ENCODE measurements at places on chromosomes 2 and 18.

GRCh38 chr2:37526323-37526722, 145.1 kb downstream of the CDC42EP3 start:
- no peak for DNase-seq

- no peak for DNase-seq
Observed at GRCh38 chr2:128613351-128613750, 294.7 kb upstream of the HS6ST1 start.

- no peak for DNase-seq
Observed at GRCh38 chr2:23607925-23608324, 222.9 kb downstream of the KLHL29 start.

- DNase-seq: peak; percentile 26
Observed at GRCh38 chr2:12502759-12503158, 214.0 kb upstream of the TRIB2 start.

- no peak for DNase-seq
Observed at GRCh38 chr18:79615091-79615490, 64.5 kb upstream of the CTDP1 start.

GRCh38 chr18:22469061-22469734, 51.5 kb upstream of the CTAGE1 start:
- DNase-seq: no peak

GRCh38 chr2:219459460-219460311, 25.0 kb downstream of the SPEG start:
- DNase-seq: no peak

DNA sequence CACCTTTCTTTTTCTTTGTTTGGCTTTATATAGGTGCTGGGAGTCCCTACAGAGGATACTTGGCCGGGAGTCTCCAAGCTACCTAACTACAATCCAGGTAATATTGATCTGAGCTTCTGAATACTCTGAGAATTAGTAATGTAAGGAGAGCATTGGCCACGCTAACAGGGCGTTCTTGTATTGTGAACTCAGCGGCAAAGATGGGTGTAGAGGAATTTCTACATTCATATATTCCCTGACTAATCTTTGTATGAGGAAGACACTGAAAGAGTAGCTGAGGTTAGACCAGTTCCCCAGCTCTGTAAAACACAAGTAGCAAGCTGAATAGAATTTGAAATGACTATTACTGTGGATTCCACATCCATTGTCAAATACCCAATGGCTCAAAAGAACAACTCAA, 48.5 kb downstream of the CDK15 start:
- no peak for DNase-seq

DNA sequence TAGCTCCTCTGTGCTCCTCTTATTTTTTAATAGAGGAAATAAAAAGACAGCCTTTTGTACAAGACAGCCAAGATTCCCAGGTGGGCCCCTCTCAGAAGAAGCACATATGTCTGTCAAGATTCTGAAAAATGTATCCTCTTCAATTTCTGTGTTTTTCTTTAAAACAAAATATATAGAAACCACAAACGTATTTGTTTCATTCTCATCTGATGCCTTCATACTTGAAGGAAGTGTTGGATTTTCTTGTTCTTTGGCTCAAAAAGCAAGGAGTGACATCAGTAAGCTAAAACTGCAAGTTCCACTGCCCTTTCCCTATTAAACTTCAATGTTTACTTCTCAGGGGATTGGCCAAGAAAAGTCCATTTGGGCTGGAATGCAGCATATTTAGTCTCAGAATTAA, 193.8 kb upstream of the OSR1 start:
- DNase-seq: no peak

DNA sequence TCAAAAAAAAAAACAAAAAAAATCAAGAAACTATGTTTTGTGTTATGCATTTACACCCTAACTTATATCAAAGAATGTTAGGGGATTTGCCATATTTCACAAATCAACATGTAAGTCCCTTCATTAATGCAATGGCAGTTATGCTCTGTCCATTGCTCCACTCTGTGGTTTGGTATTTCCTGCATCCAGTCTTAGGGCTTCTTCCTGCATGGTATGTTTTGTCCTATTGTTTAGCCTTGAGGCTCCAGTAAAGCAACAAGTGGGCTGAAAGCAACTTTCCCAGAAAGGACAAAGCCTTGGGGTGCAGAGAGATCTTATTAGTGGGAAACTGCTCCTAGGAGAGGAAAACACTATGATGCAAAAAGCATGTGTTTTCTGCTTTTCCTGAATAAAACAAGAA, 474.1 kb downstream of the IRS1 start:
- DNase-seq: peak; percentile 35

DNA sequence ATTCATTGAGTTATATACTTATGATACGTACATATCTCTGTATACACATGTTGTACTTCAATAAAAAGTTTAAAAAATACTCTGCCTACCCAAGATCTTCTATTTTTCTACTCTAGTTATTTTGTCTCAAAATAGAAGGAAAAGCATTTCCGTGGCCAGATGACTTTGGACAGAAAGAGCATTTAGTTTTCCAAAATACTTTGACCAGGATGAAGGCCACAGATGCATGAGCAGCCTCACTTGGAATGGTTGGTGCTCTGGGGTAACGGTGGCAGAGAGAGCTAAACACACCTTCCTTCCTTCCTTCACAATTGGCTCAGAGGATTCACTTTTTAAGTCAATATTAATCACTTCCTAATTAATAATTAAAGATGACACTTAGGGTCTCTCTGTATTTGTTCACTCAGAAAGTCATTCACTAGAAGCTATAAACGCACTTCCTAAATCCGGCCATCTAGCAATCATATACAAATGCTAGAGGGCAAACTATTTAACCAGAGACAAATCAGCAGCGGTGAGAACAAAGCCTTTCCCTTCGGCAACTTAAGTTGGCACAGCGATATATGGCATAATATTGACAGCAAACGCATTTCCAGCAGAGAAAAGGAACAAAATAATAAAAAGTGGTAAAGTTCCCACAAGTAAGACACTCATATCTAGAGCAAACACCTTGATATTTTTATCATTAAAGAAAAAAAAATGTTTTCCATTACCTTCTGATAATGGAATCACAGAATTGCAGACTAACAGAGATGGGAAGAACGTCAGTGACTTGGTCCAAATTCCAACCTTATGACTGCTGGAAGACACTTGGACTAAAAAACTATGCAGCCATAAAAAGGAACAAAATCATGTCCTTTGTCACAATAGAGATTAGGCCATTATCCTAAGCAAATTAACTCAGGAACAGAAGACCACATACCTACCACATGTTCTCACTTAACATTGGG, 55.9 kb upstream of the NARS1 start:
- no peak for DNase-seq

DNA sequence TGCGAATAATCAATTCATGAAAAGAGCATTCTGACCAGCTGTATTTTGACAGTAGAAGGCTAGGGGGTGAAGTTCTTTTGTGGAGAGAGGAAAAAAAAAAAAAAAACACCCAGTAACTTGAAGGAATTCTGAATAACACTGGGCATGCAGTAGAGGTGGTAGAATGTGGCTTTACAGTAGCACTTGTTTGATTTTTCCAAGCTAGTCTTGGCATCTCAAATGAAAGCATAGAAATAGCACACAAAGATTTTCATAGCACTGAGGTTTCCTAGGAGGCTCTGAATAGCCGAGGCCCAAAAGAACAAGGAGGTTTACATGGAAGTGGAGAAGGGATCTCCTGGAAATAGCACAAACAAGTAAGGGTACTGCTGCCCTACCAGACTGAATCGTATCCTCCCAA, 470.2 kb upstream of the CDH20 start:
- no peak for DNase-seq

DNA sequence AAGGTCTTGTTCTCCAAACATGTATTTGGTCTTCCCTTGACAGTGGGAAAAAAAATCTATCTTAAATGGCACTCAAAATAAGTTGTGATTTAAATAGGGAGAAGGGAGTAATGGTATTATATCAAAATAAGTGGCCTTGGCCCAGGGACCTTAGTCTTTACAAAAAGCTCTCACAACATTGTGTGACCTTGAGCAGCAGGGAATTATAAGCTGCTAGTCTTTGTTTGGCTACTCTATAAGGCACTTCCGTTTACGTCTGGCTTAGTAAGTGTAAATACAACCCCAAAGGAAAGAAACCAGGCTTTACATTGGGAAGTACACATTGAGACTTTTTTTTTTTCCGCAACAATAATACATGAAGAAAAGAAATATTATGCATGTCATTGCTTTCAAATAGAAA, 734.0 kb upstream of the LINC00305 start:
- DNase-seq: no peak

DNA sequence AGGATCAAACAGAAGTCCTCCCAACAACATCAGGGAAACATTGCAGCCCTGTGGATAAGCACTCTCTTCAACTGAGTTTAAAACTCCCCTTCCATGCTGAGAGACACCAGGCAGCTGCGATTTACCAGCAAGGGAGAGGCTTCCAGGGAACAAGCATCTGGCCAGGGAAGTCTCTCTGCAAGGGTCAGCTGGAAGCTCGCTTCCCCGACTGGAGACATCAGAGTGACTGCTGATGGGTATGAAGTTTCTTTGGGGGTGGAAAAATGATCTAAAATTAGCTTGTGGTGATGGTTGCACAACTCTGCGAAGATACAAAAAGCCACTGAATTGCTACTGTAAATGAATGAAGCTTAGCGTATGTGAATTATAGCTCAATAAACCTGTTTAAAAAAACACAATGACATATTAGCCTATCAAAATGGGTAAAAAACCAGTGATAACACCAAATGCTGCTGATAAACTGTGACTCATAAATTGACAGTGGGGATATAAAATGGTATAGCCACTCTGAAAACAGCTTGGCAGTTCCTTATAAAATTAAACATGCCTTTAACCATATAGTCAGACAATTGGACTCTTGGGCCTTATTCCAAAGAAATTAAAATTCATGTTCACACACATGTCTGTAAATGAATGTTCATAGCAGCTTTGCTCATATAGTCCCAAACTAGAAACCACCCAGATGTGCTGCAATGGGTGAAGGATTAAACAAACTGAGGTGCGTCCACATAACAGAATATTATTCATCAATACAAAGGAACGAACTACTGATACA, 1082.0 kb downstream of the SOCS6 start:
- peak; percentile 47 for DNase-seq

- peak; percentile 37 for DNase-seq
Observed at GRCh38 chr2:118061135-118061955, 26.9 kb upstream of the INSIG2 start.

DNA sequence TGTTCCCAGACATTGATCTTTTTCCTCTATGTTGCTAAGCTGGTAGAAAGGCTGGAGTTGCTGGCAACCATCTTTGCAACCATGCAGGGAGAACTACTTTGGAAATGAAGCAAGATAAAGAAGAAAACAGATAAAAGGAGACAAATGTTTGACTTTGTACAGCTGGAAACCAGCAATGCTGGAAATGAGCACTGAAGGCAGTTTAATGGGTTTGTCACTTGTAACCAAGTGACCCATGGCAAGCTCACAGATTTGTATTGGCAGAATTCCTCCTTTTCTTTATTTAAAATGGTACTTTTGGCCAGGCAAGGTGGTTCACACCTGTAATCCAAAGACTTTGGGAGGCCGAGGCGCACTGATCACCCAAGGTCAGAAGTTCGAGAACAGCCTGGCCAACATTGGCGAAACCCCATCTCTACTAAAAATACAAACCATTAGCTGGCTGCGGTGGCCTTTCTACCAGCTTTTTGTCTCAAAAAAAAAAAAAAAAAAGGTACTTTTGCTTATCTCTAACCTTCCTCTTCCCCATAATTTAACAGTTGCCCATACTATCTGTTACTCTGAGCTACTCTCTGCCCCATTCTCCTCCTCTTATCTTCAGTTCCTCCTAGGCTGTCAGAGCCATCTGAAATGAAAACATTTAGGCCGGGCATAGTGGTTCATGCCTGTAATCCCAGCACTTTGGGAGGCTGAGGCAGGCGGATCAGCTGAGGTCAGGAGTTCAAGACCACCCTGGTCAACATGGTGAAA, 2.0 kb upstream of the BOLA3 start:
- no peak for DNase-seq

DNA sequence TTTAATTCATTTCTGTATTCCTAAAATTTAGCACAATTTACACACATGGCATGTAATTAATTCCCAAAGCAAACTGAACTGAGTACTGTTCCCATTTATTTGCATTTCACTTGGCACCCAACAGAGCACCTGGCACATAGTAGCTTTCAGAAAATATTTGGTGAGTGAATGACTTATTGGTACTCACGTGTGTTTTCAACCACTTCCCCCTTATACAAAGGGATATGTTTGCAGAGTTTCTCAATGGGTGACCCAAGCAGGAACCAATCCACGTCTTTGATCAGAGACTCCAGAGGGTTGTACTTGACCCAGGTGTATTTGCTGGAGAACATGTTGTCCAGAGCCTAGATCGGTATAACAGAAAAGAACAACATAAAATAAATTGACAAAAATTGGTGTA, 6.6 kb downstream of the GKN2 start:
- DNase-seq: no peak

GRCh38 chr2:231530099-231531011, at the start of gene NMUR1:
NMUR1 (minus strand) TSS chr2:231530445; CDS start chr2:231530361, 84 bp downstream.
- DNase-seq: peak; percentile 8

DNA sequence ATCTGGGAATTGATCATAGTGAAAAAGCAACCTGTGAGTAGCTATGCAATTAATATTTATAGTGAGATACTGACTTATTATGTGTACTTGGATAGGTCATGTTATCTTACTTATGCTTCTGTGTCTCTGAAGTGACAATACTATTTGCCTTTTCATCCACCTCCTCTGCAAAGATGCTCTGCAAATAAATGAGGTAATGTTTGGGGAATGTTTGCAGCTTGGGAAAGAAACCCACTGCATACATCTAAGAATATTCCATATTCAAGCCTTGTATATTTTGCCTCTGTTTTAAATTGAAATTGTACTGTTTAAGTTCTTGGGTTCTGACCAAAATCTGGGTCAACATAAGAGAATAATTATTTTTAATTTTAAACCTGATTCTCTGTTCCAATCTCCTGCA, 217.4 kb upstream of the DTNA start:
- DNase-seq: no peak

- DNase-seq: no peak
Observed at GRCh38 chr2:160331258-160332025, 131.4 kb upstream of the ITGB6 start.

- DNase-seq: no peak
Observed at GRCh38 chr2:192140236-192140839, 54.4 kb downstream of the TMEFF2 start.

DNA sequence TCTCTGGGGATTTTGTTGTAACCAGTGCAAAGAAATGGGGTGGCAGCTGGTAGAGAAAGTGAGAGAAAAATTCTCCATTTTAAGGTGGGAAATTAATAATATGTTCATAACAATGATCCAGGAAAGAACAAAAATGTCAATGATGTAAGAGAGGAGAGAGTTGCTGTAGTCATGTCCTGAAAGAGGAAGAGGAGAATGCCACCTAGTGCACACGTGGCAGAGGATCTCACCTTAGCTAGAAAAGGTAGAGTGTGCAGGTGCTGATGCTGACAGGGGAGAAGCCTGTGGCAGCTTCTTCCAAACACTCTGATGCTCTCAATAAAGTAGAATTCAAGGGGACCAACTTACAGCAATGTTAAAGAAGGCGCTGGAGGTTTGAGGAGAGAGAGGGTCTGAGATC, 282.9 kb upstream of the PKDCC start:
- DNase-seq: no peak

GRCh38 chr2:231210782-231211181, 12.4 kb downstream of the ARMC9 start:
- no peak for DNase-seq

GRCh38 chr18:69954719-69955480, 7.2 kb upstream of the CD226 start:
- DNase-seq: no peak

- DNase-seq: no peak
Observed at GRCh38 chr2:125456693-125457363, 1199.1 kb upstream of the GYPC start.

- peak; percentile 94 for DNase-seq
Observed at GRCh38 chr2:108594132-108594981, 60.1 kb downstream of the LIMS1 start.
